ENCODE measurements at places on chromosomes 2 and 18. TPM values are rescaled to one million over a fixed set of nuclear protein-coding genes. Genes with fewer than 3 reads are reported as not detected.

ARHGEF4 gene
- total RNA-seq: 0.11 TPM

SNORC gene
- 1.9 TPM for total RNA-seq

ARHGAP15 gene
- 54.1 TPM for total RNA-seq

IL37 gene
- not detected for total RNA-seq

PRKAG3 gene
- not detected for total RNA-seq

LCT gene
- 0.53 TPM for total RNA-seq

ALPG gene
- total RNA-seq: not detected

CREG2 gene
- not detected for total RNA-seq

LINC00305 gene
- total RNA-seq: not detected
